ENCODE measurements at places on chromosomes 16 and 17.

DNA sequence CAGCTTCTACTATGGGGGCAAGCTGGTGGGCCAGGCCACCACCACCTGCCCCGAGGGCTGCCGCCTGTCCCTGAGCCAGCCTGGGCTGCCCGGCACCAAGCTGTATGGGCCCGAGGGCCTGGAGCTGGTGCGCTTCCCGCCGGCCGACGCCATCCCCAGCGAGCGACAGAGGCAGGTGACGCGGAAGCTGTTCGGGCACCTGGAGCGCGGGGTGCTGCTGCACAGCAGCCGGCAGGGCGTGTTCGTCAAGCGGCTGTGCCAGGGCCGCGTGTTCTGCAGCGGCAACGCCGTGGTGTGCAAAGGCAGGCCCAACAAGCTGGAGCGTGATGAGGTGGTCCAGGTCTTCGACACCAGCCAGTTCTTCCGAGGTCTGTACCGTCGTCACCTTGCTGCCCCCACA lies 19.5 kb downstream of the IRF8 start:
- no peak for DNase-seq

- peak; percentile 91 for DNase-seq
Measured at GRCh38 chr17:72422505-72423285, 301.9 kb downstream of the SOX9 start.

DNA sequence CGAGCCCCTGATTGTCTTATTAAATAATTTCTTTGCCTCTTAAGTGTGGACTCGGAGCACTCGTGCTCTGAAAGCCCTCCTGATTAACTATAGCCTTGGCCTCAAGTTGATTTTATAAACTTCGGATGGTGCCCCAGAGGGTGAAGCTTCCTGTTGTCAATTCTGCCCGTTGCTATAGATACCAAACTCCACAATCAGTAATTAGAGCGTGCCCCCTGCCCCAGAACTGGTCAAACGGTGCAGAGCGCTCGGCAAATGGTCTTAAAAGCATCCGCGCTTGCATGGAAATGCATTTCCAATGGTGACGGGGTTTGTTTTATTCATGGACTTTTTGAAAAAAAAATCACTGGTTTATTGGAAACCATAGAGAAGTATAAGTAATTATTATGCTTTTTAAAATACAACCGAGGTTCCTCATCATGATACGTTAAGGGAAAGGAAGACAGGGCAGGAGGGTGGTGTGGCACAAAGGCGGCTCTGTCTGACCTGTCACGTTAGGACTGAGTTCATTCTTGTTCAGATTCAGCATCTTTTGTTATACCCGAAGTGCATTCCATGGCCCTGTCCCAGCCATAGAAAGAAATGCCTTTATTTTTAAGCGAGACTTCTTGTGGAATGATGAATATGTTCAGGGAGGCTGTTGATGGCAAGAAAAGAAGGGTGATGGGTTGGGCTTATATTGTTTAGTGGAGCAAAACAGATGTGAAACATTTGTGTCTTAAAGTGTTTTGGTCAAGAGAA lies 476.4 kb downstream of the MAF start:
- DNase-seq: no peak

GRCh38 chr17:73969956-73970355 lies 233.5 kb upstream of the RPL38 start:
- no peak for DNase-seq

GRCh38 chr16:55868137-55868536 lies 7.0 kb downstream of the CES5A start:
- no peak for DNase-seq

- no peak for DNase-seq
Measured at GRCh38 chr16:86209202-86209601, 301.1 kb upstream of the FOXF1 start.

DNA sequence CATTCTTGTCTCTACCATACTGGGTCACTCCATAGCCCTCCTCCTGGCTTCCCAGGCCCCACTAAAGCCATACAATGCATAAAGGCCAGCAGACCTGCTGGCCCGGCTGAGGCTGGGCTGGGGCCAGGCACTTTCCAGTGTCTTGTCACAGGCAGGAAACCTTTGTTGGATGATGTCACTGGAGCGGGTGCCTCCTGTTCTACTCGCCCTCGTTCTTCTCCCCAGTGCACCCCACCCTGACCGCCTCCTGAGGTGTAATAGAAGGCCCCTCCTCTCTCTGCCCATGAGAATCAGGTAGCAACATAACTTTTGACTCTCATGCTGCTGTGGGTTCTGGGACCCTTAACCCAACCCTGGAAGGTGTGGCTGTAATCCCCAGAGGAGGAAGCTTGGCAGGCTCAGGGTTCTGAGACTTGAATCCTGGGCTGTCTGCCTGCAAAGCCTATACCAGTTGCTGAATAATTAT lies 54.2 kb upstream of the IL34 start:
- no peak for DNase-seq

- peak; percentile 20 for DNase-seq
Measured at GRCh38 chr17:61000911-61001310, 323.3 kb downstream of the BCAS3 start.

- DNase-seq: no peak
Measured at GRCh38 chr17:4576729-4577322, 7.5 kb upstream of the SMTNL2 start.

DNA sequence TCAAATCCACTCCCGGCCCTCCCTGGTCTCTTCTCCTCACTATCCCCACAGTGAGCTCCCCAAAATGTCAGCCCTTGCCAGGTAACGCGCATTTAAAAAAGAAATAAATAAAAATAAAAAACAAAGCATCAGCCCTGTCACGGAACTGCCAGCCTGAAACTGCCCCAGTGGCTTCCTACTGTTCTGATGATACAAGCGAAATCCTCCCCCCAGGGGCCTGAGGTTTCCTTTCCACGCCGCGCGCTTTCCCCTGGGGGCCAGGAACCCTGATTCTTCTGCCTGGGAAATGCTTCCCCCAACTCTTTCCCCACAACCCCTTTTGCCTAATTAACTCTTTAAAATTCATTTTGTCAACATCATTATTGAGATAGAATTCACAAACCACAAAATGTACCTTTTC lies 12.2 kb upstream of the RPH3AL start:
- no peak for DNase-seq

- no peak for DNase-seq
Measured at GRCh38 chr17:1007310-1008007, 10.5 kb downstream of the TIMM22 start.

DNA sequence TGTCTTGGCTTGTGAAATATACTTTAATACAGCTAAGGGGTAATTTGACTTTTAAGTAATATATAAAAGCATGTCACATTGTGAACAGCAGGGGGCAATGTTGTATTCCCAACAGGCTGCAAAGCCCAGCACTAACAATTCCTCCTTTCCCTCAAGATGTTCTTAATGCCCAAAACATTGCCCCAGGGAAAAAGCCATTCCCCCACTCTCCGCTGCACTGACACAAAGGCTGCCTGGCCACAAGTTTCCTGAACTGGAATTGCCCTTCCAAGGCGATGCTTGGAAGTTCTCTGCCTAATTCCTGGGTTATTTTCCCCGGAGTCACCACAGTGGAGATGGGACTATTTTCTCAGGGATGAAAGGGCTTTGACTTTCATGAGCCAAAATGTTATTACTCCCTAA lies 27.2 kb downstream of the CLEC16A start:
- no peak for DNase-seq

DNA sequence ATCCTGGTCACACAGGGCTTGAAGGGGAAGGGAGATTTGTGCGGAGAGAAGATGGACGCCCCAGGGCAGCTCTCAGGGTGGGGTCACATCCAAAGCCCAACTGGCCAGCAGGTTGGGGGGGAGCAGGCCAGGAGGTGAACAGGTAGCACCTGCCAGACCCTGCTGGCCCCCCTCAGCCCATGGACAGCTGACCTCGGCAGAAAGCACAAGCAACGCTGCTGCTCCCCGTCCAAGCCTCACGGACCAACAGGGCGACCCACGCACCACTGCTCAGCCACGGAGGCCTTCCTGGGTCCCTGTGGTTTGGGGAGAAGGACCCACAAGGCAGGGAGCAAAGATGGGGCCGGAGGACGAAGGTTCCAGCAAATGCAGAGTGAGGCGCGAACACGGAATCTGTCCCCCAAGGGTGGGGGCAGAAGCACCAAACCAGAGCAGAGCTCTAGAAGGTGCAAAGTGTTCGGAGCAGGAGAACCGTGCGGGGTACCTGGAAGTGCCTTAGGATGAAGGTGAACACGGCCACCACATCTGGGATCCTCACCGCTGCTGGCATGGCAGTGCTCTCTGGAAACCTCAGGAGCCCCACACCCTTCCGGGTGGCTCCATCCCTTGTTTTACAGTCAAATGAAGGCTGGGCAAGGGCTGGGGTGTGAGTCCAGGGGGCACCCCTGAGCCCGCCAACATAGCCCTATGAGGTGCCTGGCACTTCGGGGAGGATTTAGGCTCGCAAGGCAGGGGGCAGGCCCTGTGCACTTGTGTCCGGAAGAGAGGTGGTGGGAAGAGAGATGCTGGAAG lies 17.9 kb downstream of the CEP295NL start:
- no peak for DNase-seq

GRCh38 chr17:57395721-57396321 lies 139.5 kb downstream of the MSI2 start:
- DNase-seq: no peak

- no peak for DNase-seq
Measured at GRCh38 chr17:1374431-1375177, 25.4 kb downstream of the YWHAE start.

GRCh38 chr16:79217375-79218011 lies 383.0 kb downstream of the MAF start:
- no peak for DNase-seq

- DNase-seq: no peak
Measured at GRCh38 chr17:27853091-27853490, 40.1 kb downstream of the LYRM9 start.

DNA sequence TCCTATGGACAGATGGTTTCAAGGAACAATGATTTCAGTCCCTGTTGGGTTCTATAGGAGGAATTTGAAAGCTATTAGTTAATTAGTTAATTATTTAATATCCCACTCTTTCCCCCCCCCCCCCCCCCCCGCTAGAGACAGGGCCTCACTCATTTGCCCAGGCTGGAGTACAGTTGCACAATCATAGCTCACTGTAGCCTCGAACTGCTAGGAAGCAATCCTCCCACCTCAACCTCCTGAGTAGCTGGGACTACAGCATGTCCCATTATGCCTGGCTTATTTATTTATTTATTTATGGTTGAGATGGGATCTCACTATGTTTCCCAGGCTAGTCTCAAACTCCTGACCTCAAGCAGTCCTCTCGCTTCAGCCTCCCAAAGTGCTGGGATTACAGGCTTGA lies 15.0 kb upstream of the TAT start:
- DNase-seq: no peak

GRCh38 chr17:81468770-81469121 lies 43.9 kb downstream of the ACTG1 start:
- no peak for DNase-seq

DNA sequence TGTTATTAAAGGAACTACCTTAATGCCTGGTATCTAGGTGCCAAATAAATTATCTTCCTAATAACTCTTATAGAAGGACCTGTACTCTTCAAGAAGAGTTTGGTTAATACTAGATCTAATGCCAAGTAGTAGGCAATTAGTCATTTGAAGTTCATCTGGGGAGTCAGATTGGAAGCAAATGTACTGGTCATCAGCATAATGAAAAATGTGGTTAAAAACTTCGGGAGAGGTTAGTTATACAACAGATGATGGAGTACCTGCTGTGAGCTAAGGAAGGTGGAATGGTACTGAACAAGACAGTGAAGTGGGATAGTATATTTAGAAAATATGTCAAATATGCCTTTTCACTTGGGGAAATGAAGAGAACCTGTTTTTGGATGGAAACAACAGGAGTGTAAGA lies 49.2 kb downstream of the TNRC6A start:
- DNase-seq: no peak

DNA sequence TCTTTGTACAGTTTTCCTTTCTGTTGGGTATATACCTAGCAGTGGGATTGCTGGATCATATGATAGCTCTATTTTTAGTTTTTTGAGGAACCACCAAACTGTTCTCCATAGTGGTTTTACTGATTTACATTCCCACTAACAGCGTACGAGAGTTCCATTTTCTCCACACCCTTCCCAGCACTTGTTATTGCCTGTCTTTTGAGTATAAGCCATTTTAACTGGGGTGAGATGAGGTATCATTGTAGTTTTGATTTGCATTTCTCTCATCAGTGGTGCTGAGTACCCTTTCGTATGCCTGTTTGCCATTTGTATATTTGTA lies 887 bp upstream of the EVI2B start:
- no peak for DNase-seq

- DNase-seq: no peak
Measured at GRCh38 chr16:48617711-48618148, 7.8 kb upstream of the N4BP1 start.

DNA sequence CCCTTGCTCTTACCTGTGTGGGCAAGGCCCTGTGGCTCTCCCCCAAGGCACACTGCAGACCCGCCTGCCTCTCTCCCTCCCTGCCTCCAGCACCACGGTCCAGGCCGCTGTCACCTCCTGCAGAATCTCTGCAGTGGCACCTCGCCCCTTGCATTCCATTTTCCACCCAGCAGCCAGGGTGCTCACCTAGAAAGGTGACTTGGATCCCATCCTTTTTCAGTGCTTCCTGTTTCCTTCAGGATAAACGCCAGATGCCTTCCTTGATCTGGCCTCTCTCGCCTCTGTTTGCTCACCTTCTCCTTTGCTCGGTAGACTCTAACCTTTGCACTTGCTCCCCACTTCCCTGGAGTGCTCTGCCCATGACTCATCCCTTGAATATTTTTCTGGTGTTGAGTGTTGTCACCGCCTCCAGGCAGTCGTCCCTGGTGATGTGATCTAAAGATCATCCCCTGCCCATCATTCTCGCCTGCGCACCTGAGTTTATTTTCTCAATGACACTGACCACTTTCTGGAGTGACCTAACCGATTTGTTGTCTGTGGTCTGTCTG lies 79.2 kb upstream of the LGALS9 start:
- DNase-seq: no peak

GRCh38 chr17:17798010-17798556 lies 38.7 kb downstream of the SREBF1 start:
- no peak for DNase-seq

DNA sequence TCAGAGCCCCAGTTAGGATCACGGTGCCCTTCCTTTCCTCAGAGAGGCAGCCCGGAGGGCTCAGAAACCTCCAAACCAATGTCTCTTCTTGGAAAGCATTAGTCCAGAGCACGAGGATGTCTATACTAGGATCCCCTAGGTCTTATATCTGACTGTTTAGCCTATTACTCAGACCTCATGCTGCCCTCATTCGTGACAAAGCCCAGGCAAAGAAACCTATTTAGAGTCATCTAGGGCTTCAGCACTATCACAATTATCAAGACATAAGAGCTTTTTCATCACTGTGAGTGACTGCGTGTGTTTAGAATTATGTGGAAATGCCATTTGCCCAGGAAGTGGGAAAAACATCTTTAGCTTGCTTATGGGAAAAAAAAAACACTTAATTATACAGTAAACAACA lies 159.8 kb upstream of the NOL11 start:
- no peak for DNase-seq

GRCh38 chr17:18185391-18185790 lies 1.8 kb downstream of the ALKBH5 start:
- no peak for DNase-seq

- DNase-seq: no peak
Measured at GRCh38 chr17:17837380-17837821, 615 bp upstream of the SREBF1 start.

- DNase-seq: peak; percentile 94
Measured at GRCh38 chr17:65783845-65784334, 222.4 kb upstream of the AXIN2 start.

GRCh38 chr16:28905229-28905754 lies 19.7 kb downstream of the RABEP2 start:
- DNase-seq: no peak
